ENCODE measurements at places on chromosomes 13 and 19.
A peak's percentile ranks its signal among the peaks of the same experiment; 100 is the strongest.

DNA sequence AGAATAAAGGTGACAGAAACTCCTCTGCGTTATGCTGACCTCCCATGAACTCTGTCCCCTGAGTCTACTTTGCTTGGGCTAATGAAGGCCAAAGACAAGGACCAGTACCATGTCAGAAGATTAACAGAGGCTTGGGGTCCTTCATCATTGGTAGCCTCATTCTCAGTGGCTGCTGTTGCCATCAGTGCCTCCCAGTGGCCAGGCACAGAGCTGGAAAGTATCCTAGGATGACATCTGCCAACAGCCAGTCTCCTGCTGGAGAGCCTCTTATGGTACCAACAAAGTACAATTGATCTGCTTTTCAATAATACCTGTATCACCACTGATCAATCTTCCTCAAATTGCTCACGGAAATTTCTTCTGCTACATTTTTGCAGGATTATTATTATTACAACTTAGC lies 281.6 kb downstream of the DNAJC15 start:
- no peak for DNase-seq

DNA sequence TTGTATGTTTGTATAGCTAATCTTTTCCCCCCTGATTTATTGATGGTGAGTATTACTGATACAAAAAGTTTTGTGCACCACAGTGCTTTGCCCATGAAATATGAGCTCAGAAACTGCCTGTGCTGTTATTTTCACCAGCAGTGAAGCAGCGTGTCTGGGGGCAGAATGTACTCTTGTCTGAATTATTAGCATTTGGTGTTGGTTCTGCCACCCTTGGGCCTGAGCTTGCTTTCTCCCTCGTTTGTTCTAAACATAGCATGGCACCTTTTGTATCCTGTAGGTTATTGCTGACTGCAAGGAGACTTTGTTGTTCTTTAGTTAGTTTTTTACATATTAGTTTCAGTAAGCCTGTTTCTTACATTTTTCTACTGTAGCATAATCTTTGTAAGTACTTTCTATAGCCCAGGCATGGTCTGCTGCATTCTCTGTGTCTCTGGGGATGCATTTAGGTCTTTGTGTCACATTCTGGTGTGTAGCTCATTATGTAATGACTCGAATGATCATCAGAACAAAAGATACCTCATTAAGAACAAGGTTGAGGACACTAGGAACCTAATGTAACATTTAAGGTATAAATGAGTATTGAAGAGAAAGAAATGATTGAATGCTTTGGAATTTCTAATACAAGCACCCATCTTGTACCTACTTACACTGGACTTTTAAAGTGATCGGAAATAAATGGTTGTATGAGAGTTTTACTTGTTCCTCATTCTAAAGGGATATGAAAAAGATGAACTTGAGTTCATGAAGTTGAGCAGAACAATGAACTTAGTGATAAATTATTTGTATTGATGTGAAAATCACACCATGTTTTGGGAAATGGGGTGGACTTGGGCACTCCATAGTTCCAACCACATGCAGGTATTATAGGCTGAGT lies 50.3 kb upstream of the GPI start:
- DNase-seq, result no peak

- no peak for DNase-seq
These were observed 1.1 kb downstream of the ZNF566 start for GRCh38 chr19:36488118-36488845.

DNA sequence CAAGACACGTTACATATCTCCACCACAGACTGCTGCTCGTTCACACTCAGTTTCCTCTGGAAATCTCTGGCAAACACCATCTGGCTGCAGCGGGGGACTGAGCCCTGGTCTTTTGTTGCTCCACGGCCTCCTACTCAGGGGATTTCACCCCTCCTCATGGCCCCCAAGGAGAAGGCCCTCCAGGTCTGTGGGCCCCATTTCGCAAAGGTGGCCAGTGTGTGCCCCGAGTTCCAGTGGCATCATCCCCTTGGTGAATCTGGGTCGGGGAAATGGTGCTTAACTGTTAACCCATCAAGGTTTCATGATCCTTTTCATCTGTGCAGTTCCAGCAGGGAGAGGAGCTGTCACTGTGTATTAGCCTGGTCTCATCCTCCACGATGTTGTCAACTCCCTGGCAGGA lies 235.4 kb upstream of the MAB21L1 start:
- no peak for DNase-seq

DNA sequence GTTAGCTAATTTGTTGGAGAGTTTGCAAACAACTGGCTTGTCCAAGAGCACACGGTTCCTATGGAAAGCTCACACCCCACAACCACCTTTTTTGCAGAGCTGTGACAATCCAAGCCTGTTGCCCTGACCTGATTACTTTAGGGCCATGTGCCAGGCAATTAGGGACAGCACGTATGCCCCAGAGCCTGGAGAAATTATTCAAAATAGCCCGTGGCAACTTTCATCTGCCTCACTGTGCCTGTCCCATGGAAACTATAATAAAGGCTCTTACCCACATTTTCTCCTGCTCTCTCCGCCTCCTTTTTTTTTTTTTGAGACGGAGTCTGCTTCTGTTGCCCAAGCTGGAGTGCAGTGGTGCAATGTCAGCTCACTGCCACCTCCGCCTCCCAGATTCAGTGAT lies 18.6 kb upstream of the FBN3 start:
- no peak for DNase-seq

DNA sequence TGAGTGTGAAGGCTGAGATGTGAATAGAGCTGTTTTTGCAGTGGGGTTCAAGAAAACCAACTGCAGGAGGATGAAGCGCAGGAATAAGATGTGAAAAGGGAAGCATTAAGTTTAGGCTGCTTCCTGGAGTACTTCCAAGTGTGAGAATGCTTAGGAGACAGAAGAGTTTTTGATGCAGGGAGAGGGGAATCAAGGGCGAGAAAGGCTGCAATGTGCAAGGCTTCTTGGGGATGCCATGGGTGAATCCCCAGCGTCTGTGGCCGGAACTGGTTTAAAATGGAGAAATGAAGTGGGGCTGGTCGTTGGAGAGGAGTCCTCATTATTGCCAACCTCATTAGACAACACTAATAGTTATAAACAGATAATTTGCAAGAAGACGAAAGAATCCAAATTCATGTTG lies 764.9 kb downstream of the LIG4 start:
- no peak for DNase-seq

GRCh38 chr13:113819731-113820715 lies 43.9 kb downstream of the GAS6 start:
- no peak for DNase-seq

- DNase-seq, result no peak
These were observed 11.3 kb downstream of the ZFR2 start for GRCh38 chr19:3857449-3858003.

- DNase-seq, result no peak
These were observed 5.8 kb upstream of the ONECUT3 start for GRCh38 chr19:1747285-1748114.

GRCh38 chr13:65929436-65929835 lies 1300.7 kb downstream of the PCDH9 start:
- DNase-seq, result no peak

DNA sequence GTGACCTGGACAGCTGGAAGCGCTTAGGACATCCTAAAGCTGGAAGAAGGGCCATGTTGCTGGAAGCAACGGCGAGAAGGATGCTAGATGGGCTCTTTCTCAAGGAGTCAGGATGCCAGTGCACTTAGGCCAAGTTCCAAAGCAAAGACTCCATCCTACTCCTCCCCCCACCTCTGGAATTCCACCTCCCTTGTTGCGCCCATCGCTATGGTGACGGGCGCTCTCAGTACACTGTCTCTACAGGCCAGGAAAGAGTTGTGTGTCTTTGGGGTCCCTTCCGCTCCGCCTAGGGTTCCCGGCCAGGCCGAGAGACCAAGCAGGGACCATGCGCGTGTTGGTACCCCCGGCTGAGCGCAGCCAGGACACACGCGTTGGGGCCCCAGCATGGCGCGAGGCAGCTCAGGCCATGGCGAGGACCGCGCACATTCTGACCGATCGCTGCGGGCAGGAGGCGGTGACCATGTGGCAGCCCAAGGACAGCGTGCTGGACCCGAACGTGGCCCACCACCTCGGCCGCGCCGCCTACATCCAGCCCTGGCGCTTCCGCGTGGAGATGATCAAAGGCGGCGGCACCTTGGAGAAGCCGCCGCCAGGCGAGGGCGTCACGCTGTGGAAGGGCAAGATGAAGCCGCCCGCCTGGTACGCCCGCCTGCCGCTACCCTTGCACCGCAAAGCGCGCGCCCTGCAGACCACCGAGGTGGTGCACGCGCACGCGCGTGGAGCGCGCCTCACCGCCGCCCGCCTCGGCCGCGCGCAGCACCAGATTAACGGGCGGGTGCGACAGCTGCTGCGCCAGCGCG lies 31.0 kb upstream of the SLC1A6 start:
- no peak for DNase-seq

DNA sequence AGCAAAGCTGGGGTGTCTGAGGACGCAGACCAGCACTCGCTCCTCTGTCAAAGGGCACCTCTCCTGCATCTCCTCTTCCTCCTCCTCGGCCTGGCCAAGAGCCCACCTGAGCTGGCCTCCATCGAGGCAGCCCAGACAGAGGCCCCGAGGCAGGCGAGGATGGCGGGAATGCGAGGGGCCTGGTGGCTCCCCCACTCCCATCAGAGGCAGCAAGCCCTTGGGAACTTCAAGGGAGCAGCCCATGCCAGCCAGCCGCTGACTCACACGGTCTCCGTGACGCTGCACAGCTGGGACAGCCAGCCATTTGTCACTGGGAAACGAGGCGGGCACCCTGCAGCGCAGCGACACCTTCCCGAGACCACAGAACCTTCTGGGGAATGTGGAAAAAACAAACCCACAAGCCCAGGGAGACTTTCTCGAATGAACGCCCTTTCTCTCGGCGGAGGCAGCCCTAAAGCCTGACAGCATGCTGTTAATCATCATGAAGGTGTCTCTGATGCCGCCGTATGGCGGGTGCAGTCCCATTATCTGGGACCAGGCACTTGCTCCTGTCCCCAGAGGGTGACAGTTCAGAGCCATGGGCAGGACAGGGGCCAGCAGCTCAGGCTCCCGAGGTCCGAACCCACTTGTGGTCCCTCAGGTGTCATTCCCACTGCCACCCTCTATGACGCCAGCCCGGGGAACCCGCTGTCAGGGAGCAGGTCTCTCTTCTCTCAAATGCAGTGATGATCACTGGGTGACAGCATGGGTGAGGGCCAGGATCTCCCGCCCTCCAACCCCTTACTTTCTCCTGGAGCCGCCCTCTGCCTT lies 53.0 kb downstream of the PEPD start:
- no peak for DNase-seq

GRCh38 chr19:2059422-2060201 lies 8.6 kb upstream of the MKNK2 start:
- no peak for DNase-seq

- DNase-seq, result no peak
These were observed 275.9 kb downstream of the ZNF536 start for GRCh38 chr19:30647891-30648720.

- DNase-seq, result no peak
These were observed 102.0 kb downstream of the ATP11A start for GRCh38 chr13:112791663-112792440.

GRCh38 chr19:932648-933552 lies 7.1 kb downstream of the ARID3A start:
- peak; percentile 89 for DNase-seq

- DNase-seq, result no peak
These were observed 25.9 kb downstream of the UBAC2 start for GRCh38 chr13:99226513-99226912.

GRCh38 chr19:50549927-50550593 lies 18.2 kb downstream of the LRRC4B start:
- DNase-seq, result no peak

- DNase-seq, result no peak
These were observed 32.3 kb upstream of the UQCRFS1 start for GRCh38 chr19:29245215-29245614.

GRCh38 chr13:87999788-88000187 lies 328.6 kb downstream of the SLITRK5 start:
- no peak for DNase-seq

- peak; percentile 67 for DNase-seq
These were observed 17.7 kb upstream of the SPACA4 start for GRCh38 chr19:48588670-48589401.

- no peak for DNase-seq
These were observed 14.7 kb downstream of the UBAC2 start for GRCh38 chr13:99215184-99215830.

DNA sequence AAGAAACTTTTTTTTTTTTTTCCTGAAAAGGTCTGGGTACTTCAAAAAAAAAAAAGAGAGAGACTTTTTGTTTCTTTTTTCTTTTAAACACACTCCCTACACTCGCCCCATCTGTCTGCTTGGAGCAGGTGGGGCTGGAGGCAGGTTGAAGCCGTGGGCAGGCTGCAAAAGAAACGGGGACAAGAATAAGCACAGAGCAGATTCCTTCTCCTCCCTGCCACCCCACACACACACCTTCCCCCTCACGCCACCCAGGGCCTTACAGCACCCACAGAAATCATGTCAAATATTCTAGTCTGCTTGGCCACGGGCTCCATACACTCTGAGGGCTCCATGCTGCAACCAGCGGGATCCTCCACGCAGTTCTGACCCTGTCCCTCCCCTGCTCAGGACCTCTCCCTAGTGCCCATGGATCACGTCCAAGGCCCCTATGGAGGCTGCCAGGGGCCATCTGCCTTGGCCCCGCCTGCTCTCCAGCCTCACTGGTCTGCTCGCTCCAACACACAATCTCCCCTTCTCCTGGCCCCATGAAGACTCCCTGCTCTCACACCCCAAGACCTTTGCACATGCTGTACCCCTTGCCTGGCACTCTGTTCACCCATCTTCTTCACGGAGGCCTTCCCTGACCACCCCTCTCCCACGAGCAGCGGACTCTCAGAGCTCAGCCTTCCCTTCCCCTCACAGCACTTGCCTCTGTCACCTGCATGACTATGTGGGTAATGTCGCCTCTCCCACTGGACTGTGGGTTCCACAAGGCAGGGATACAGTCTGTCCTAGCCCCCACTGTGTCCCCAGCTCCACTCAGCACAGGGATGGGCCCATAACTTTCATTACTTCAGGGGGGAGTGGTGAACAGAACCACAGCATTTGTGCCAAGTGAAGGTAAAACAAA lies 11.4 kb downstream of the AKT2 start:
- no peak for DNase-seq

DNA sequence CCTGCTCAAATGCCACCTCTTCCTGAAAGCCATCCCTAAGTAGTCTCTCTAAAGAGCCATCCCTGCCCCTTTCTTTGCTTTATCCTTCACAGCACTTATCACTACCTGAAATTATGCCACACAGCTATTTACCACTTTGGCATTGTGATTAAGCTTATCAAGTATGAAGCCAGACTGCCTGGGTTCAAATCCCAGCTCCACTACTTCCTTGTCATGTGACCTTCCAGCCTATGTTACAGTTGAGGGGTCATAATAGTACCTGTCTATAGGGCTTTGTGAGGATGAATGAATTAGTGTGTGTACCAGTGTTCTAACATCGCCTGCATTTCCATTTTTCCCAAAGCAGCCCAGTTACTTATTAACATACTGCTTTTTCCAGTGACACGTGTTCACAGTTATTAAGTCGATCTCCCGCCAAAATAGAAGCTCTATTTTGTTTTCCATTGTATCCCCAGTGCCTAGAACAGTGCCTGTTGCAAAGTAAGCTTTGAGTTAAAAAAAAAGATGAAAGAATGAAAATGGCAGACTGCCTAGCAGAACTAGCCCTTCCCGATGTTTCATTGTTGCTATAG lies 32.8 kb downstream of the ZSWIM9 start:
- DNase-seq, result no peak

- DNase-seq, result no peak
These were observed 58.2 kb upstream of the EEF1AKMT1 start for GRCh38 chr13:20831933-20832332.

All from 8988T (cell line).